ENCODE measurements at places on chromosomes 13 and 19.

DNA sequence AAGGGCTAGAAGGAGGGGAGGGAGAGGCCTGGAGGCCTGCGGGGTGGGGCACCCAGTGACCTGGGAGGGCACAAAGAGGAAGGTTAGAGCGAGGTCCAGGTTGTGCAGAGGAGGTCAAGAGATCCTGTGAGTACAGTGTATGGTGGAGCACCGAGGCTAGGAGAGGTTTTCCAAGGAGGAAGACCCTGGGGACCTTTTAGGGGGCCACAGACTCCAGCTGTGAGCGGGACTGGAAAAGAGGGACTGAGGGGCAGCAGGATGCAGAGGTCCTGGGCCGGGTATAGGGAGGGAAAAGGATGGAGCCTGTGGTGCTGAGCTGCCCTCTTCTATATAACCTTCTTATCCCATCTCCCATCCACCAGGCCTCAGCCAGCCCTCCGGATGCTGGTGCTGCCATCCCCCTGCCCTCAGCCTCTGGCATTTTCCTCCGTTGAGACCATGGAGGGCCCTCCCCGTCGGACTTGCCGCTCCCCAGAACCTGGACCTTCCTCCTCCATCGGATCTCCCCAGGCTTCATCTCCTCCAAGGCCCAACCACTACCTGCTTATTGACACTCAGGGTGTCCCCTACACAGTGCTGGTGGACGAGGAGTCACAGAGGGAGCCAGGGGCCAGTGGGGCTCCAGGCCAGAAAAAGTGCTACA, 863 bp downstream of the ZNF581 start:
- no peak for DNase-seq

DNA sequence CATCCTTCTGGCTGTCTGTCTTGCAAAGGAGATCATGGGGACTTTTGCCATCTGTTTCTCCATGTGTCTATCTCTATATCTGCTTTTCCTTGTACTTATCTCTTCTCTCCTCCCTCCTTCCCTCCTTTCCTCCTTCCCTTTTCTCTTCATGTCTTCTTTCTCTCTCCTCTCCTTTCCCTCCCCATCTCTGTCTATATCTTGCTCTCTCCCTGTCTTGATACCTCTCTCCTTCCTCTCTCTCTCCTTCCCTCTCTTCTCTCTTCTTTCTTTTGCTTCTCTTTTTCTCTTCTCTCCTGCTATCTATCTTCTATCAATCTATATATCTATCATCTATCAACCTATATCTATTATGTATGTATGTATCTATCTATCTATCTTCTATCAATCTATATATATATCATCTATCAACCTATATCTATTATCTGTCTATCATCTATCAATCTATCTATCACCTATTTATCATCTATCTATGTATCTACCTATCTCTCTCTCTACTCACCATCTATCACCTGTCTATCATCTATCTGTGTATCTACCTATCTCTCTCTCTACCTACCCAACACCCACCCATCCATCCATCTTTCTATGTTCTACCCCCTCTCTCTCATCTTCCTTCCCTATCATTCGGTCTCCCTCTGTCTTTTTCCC, 27.5 kb downstream of the SPTBN4 start:
- DNase-seq: no peak

DNA sequence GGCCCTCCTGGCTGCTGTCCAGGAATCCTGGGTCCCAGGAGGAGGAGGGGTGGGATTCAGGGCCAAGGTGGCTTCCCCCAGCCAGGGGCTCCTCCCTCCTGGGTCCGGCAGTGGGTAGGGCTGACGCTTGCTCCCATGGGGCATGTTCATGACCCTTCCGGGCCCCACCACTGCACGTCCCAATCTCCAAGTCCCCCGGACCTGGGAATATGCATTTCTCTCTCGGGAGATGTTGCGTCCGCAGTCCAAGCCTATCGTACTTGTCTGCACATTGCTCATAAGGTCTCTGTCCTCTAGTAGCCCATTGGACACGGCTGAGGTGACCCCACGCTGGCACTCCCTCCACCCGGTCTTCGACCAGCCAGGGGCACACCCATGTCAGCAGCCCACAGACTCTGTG, 192.3 kb downstream of the TEX29 start:
- no peak for DNase-seq

- no peak for DNase-seq
Observed at GRCh38 chr13:24684600-24684998, 4.4 kb downstream of the ATP12A start.

GRCh38 chr13:37598597-37598996, at the start of gene POSTN:
Gene POSTN (minus strand): TSS chr13:37598768. CDS start chr13:37598726, 42 bp downstream.
- no peak for DNase-seq

DNA sequence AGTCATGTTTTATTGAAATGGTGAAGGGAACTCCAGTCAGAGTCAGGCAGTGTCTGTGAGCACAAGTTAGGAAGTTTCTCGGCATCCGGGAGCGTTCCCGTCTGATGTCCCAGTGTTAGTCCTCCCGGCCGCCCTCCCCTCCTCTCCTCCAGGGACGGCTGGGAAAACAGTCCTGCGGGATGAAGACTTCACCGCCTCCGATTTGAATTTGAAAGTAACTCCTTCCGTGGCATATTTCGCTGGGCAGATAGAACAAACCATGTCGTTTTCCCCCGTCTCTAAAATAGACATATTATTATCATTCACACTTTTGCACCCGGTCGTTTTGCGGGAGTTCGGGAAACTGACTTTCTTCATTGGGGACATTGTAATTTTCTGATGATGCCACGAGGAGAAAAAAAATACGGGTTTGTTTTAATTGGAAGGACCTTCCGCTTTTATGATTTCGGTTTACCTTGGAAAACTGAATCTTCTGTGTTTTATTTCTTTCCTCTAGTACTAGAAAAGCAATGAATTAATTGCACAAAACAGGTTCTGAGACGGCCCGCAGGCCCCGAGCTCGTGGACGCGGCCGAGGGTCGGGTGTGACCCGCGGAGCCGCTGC, 76.6 kb downstream of the ZIC5 start:
- no peak for DNase-seq

- DNase-seq: no peak
Observed at GRCh38 chr19:43470288-43470687, 4.9 kb upstream of the LYPD3 start.

DNA sequence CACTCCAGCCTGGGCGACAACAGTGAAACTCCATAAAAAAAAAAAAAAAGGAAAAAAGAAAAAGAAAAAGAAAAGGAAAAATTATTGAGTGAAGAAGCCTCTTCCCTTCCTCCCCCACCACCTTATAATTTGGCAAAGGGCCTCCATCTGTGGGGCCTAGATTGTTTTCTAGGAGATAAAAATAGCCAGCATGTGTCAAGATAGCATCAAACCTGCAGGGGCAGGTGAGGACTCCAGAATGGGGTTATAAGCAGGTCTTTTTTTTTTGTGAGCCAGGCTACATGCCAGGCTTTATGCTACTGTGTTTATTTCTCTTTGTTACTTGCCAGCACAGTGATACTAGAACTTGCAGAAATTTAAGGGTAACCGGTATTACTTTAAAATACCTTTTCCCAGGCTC, 11.7 kb upstream of the TRIM13 start:
- no peak for DNase-seq

DNA sequence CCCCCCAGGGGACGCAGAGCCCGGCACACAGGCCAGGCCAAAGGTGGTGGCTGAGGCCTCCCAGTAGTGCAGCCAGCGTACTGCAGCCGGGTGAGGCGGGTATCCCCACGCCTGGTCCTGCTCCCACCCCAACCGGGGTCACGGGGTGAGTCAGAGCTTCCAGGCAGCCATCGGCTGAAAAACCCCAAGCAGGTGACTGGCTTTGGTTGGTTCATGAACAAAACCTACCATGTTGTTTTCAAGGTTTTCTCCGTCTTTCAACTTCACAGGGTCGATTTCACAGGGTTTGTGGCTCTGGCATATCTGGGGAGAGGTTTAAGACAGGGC, 42.1 kb upstream of the C13orf46 start:
- no peak for DNase-seq

DNA sequence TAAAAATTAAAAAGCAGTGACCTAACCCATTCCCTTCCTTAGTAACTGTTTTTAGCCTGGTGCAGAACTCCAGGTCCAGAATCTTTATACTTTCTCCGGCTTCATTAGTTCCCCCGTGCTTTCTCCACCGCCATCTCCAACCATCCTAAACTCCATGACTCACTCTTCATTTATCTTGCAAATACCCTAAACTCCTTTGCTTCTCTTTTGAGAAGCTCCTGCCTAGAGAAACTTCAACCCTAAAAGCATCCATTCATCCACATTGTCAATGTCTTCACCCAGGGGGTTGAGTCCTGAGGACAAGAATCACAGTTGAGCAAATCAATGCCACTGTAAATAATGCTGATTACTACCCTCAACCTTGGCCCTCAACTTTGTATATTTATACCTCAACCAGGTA, 17.1 kb upstream of the GARRE1 start:
- DNase-seq: no peak

DNA sequence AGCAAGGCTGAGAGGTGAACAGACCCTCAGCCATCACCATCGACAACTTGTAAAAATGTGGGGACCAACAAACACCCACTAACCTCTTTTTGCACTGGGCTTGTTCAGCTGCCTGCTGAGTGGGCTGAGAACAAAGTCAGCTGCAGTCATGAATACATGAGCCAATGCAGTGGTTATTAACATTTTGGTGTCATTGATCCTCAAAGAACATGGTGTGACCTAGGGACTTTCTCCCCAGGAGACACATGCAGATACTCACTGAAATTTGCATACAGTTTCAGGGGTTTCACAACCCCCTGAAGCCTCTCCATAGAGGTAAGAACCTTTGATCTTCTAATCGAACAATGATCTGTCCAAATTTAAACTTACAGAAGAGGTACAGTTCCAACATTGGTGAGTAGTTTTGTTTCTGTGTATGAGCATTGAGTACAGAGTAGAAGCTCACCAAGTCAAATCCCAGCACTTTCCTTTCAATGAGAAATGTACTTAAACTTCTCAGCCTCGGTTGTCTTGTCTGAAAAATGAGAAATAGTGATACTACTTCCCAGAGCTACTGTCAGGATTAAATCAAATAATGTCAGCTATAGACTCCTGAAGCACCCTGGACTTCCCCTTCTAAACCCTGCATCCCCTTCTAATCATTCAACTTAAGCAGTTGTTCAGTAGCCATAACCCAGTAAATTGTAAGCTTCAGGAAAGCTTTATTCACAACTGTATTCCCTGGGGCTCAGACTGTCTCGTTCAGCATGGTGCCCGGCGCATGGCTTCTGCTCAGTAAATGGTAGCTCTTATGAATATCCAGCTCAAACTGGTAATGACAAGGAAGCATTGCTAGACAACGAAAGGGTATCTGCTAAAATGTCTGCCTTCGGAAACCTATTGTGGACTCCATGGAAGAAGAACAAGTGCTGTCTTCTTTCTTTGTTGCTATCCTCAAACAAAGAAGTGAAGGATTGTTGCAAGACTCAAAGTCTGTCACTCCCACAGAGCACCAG, 148.7 kb downstream of the FOXO1 start:
- DNase-seq: no peak

- no peak for DNase-seq
Observed at GRCh38 chr19:12885749-12886650, 1.0 kb downstream of the KLF1 start.

GRCh38 chr19:11194656-11195558, 2.4 kb downstream of the KANK2 start:
- no peak for DNase-seq

DNA sequence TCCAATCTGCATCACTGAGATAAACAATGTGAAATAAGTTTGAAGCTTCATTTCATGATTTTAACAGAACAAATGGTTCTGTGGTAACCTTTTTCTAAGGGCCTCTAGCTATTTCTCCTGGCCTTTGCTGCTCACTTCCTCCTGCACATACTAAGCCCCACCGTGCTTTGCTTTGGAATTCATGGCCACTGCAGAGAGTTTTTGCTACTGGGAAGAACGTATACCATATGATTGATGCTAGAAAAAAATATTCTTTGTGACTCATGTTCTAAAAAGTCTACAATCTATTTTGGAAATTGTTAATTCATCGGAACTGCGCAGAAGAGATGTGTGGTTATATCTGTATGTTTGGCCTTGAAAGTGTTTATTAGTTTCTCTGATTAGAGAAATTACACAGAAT, 747.3 kb downstream of the PCDH9 start:
- no peak for DNase-seq

GRCh38 chr13:37510441-37510840, 88.1 kb downstream of the POSTN start:
- no peak for DNase-seq

- DNase-seq: no peak
Observed at GRCh38 chr19:12786952-12787351, 4.3 kb upstream of the JUNB start.

DNA sequence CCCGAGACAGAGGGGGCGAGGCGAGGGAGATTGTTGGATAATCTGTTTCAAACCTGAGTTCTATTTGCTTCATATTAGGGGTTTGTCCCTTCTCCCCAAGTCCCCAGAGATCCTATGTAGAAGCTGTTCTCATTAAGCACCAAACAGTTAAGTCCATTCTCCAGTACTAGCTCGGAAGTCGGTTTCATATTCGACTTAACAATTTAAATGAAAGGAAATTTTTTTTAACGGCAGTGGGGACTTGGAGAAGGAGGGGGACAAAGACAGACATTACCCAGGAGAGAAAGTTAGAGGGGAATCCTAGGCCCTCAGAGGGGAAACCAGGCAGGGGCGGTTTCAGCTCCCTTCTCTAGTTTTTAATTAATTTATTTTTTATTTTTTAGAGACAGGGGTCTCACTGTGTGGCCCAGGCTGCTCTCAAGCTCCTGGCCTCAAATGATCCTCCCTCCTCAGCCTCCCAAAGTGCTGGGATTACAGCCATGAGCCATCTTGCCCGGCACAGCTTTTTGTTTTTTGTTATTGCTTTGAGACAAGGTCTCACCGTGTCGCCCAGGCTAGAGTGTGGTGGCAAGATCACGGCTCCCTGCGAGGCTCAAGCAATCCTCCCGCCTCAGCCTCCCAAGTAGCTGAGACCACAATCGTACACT, 13.7 kb upstream of the TLE2 start:
- no peak for DNase-seq

GRCh38 chr19:38766276-38767047, 6.9 kb downstream of the LGALS7 start:
- DNase-seq: no peak

GRCh38 chr13:40207001-40207478, 459.4 kb downstream of the FOXO1 start:
- no peak for DNase-seq

GRCh38 chr19:41626877-41627276, at the start of gene CEACAM4:
Gene CEACAM4 (minus strand): TSS chr19:41627074. CDS start chr19:41626963, 111 bp downstream.
- no peak for DNase-seq

DNA sequence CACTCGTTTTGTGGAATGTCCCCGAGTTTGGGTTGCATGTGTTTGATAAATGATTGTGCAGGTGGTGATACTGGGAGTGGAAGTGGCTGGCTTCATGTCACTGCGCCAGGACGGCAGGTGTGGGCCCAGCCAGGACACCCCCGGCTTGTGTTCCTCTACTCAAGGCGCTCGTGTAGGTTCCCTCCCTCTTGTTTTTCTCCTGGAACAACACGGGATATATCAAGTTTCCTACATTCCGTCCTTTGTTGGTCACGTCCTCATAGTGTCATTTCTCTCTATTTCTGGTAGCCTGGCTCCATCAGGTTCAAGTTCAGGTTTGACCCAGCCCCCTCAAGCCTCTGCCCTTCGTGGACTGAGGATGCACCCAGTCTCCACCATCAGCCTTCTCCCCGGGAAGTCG, 16.3 kb downstream of the IL17D start:
- no peak for DNase-seq

GRCh38 chr19:57978586-57979289, 4.4 kb upstream of the C19orf18 start:
- no peak for DNase-seq

GRCh38 chr13:96490496-96490989, 400.6 kb downstream of the HS6ST3 start:
- no peak for DNase-seq
